NCI-H187 (cell line): ENCODE measurements at places on chromosomes 5 and 9.

DNA sequence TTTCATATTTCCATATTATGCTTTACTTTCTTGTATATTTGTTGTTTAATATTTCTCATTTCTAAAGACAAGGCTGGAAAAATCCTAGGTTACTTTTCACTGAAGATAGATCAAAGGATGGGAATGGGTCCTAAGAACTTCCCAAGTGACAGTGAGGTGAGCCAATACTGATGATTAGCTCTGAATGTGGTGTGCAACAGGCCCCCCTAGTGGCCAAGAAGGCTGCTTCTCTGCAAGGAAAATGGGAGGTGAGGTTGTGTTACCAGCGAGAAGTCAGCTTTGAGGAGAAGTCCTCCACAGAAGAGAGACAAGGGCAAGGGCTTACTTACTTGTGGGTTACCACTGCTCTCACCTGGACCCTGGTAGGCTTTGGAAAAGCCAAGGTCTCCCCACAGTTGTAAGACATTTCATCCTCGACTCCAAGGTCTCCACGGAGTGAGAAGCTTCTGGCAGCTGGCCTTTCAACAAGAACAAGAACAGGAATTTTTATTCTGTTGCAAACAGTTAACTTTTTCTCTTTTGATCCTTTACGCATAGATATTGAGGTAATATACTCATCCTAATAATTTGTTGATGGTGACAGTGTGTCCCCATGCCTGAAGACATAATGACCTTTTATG, 69.9 kb downstream of the MAMDC2 start:
- no peak for DNase-seq

DNA sequence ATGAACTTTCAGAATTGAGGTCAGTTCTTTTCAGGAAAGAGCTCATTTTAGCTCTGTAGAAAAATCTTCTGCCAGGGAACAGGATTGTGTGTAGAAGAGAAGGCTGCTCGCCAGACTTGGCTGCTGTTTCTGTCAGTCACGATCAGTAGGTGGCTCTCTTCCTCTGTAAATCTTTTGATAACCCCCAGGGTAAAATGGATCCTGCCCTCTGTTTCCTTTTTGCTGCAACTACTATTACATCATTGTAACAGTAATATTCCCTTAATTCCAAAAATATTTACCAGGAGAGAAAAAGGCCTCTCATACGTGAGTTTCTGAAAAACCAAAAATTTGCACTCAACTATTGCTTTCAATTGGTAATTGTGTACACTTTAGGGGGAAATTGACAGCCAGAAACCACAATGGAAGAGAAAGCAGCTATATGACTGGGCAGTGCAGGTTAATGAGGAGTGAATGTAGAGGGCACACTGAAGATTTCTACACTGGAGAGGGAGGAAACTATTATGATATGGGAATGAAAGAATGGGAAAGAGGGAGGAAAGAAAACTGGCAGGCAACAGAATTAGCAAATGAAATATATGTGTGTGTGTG, 12.3 kb downstream of the IFNA21 start:
- no peak for DNase-seq

DNA sequence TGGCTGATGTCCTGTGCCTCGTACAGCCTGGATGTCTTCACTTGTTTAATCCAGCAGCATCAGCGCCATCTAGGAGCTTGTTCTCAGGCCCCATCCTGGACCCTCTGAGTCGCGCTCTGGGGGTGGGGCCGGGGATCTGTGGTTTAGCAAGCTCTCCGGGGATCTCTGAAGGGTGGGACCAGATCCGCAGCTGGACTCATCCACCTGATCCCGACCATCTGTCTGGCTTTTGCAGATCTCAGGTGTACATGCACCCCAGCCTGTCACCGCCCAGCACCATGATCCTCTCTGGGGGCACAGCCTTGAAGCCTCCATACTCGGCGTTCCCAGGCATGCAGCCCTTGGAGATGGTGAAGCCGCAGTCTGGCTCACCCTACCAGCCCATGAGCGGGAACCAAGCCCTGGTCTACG, 15.1 kb upstream of the POMT1 start:
- no peak for DNase-seq

- no peak for DNase-seq
Measured at GRCh38 chr5:57216714-57217113, 42.9 kb downstream of the GPBP1 start.

DNA sequence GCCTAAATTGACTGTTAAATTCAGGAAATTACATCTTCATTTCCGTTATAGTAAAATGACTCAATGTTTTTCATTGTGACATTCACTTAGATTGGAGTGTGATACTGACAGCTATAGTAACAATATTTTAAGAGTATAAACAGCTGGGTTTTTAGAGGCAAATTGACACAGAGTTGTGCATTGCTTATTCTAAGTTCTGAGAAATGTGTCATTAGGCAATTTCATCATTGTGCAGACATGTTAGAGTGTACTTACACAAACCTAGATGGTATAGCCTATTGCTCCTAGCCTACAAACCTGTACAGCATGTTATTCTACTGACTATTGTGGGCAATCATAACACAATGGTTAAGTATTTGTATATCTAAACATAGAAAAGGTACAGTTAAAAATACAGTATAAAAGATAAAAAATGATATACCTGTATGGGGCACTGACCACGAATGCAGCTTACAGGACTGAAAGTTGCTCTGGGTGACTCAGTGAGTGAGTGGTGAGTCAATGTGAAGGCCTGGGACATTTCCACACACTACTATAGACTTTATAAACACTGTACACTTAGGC, 132.7 kb downstream of the PDE4D start:
- DNase-seq: no peak

GRCh38 chr5:164818445-164818844, 1313.0 kb downstream of the MAT2B start:
- no peak for DNase-seq
